Small intestine (tissue), 16 donors: ENCODE measurements at places on chromosomes 2 and 18. TPM values are rescaled to one million over a fixed set of nuclear protein-coding genes. Genes with fewer than 3 reads are reported as not detected.

The LRRC30 gene
- not detected for polyA plus RNA-seq

- no peak for DNase-seq
Observed at GRCh38 chr2:83420993-83421392, 1038.1 kb downstream of the SUCLG1 start.

GRCh38 chr2:29983308-29983707, 61.9 kb upstream of the ALK start:
- DNase-seq, result no peak

DNA sequence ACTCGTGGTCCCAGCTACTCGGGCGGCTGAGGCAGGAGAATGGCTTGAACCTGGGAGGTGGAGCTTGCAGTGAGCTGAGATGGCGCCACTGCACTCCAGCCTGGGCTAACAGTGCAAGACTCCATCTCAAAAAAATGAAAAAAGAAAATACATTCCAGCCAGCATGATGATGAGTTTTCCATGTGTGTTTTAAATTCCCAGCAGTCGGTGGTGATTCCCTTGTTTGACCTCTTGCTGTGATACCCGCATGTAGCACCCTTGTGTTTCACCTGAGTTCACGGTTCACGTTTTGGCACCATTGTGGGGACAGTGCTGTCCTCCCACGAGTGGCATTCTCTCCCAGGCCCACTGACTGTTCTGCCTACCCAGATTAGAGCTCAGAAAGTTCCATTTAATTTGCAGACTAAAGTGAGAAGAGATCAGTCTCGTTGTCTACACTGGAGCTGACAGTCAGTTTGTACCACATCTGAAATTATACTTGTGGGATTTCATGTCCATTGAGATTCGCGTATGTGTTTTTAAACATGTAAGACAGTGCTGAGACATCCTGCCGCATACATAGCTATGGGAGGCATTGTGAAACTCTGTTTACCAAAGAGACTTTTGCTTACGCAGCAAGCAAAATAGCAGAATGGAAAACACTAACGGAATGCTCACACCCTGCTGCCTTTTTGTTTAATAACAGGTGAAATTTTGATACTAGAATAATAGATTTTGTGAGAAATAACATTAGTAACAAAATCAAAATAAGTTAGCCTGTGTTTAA, 157.1 kb downstream of the GBX2 start:
- no peak for DNase-seq

DNA sequence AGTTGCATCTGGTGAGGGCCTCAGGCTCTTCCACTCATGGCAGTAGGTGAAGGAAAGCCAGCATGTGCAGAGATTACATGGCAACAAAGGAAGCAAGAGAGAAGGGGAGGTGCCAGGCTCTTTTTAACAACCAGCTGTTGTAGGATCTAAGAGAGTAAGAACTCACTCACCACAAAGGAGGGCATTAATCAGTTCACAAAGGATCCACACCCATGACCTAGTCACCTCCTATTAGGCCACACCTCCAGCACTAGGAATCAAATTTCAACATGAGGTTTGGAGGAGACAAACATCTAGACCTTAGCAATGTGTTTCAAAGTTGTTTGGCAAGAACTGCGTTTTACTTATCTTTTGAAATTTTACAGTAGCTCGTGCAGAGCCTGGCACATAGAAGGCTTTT, 20.5 kb upstream of the REG3A start:
- DNase-seq, result no peak

- no peak for DNase-seq
Observed at GRCh38 chr2:195590199-195590860, 66.7 kb upstream of the SLC39A10 start.

DNA sequence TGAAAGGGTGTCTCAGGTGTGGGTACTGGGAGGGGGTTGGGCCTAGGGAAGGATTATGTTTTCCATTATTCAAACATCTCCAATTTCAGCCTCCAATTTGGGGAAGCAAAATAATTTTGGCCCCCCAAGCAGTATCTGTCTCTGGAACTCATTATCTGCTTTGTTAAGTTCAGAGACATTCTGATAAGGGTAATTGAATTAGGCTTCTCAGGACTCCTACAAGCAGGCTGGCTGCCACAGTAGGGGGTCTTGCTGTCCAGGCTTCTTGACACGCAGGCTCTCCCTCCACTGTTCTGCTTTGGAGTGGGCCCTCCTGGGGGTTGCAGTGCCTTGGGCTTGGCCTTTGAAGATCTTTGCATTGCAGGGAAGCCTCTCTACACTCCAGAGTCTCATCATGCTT, 108.1 kb upstream of the SIX2 start:
- DNase-seq, result no peak
